ENCODE measurements at places on chromosomes 5 and 9.

DNA sequence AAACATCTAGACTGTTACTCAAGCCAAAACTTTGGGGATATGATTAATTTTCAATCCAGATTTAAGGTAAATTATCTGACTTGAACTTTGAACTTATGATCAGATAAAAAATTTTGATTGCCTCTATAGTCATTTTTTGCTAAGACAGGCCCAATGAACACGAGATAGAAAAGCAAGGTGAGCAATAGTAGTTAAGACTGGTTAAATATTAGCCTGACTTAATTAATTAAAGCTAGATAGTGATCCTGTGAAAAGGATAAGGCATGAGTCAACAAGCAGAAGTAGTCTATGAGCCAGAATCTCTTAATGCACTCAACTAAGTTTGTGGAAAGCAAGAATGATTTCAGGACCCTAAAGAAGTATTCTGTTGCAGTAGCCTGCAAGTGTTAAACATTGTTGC lies 66.5 kb downstream of the PDE4D start:
- DNase-seq = no peak

DNA sequence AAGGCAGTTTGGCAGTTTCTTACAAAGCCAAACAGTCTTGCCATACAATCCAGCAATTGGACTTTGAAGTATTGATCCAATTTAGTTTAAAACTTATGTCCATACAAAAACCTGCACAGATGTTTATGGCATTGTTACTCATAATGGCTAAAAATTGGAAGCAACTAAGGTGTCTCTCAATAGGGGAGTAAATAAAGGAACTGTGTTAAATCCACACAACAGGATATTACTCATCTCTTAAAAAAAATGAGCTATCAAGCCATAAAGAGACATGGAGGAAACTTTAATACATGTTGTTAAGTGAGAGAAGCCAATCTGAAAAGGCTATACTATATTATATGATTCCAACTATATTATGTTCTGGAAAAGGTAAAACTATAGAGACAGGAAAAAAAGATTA lies 313.6 kb upstream of the CD180 start:
- DNase-seq = no peak

GRCh38 chr9:134814598-134815215 lies 65.9 kb upstream of the FCN2 start:
- peak; percentile 76 for DNase-seq

DNA sequence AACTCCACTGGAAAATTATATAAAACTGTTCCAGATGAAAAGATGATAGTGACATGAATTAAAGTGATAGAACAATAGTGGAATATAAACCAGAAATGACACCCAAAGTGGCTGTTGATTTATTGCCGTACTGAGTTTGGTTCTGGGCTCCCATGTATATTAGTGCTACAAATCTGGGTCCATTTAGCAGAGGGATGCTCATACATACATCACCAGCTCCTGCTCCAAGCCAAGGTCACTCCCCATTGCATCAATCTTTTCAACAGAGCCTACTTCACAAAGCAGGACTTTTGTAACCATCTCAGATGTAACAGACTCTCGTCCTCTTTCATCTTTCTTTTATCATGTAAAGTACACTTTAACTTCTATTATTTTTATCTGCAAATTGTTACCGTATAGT lies 208.6 kb downstream of the GAPVD1 start:
- no peak for DNase-seq

- DNase-seq = no peak
Measured at GRCh38 chr5:88719434-88719833, 163.6 kb downstream of the MEF2C start.

DNA sequence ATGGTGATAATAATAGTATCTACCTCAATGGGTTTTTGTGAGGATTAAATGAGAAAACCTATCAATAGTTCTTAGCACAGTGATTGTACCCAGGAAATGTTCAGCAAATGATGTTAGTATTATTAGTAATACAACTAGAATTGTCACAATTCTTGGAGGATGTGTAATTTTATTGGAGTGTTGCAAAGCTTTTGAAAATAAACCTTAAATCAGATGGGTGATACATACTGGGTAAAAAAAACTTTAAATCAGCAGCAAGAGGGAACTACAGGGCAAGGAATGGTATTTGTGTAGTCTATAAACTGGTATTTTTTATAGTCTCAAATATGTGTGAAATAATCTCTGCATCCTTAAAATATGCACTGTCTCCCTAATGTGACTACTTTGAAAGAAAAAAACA lies 371.6 kb downstream of the PIK3R1 start:
- DNase-seq = no peak

DNA sequence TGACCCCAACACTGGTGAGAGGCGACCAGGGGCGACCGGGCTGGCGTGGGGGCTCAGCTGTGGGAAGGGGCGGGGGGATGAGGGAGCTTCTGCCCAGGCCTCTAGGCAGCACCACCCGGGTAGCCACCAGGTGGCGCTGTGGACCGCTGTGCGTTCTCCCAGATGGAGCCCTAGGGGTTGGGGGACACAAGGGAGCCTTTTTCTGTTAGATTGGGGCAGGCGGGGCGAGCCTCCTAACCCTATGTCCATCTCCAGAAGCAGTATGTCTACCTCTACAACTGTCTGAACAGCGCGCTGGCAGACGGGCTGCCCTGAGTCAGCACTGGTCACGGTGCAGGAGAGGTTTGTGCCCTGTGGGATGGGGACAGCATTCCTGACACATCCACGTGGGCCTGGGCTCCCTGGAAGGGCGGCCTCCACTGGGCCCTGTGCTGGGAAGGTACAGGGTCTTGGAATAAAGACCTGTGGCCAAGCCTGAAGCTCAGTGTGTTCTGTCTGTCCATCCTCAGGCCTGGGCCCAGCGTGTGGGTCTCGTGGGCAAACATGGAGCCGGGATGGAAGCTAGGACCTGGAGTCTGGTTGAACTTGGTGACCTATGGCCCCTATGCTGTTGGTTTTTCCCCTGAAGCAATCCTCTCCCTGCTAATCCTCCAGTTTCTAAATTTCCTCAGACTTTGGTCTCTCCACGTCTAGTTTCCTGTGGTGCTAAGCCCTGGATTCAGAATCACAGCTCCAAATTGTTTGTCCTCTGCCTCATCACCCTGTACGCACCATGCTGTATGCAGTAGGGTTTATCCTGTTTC lies 23.1 kb upstream of the SPTLC1 start:
- DNase-seq = peak; percentile 37

DNA sequence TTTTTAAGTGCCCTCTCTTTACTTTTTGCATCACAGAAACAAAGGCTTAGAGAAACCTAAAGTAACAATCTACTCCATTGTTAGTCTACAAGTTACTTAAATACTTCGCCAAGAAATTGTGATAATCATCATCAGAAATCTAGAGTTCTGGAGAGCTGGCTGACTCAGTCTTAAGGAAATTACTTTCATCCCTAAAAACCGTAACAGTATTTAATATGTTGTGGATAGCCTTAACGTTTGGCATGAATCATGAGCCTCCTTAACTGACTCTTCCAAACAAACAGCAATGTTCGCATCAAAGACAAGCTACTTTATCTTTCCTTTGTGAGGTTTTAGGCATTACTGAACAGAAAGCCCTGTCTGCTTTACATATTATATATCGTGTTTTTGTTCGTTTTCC lies 128.7 kb downstream of the NIPBL start:
- DNase-seq = peak; percentile 22

- no peak for DNase-seq
Measured at GRCh38 chr9:131236161-131236560, 40.1 kb downstream of the FAM78A start.
